ENCODE measurements at places on chromosomes 7 and 10.
A peak's percentile ranks its signal among the peaks of the same experiment; 100 is the strongest.

- no peak for DNase-seq
Measured at GRCh38 chr7:41648501-41648900, 54.4 kb downstream of the INHBA start.

DNA sequence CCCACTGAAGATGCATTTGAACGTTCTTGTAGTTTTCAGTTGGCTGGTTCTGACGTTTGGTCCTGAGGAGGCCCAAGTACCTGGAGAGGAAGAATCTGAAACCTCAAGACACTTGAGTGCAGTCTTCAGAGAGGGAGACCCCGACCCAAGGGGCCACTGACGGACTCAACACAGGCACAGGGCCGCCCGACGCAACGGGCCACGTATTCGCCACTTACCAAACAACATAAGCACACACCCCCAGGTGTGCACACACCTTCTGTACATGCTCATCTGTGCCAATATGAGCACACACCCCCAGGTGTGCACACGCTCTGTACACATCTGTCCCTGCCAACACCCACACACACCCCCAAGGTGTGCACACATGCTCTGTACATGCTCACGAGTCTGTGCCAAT is 68.5 kb downstream of the DIP2C start:
- no peak for DNase-seq

GRCh38 chr10:16521311-16522016 is at the start of gene C1QL3:
C1QL3 (minus strand) TSS chr10:16521879; CDS start chr10:16521065, 814 bp downstream.
- DNase-seq: peak; percentile 40

DNA sequence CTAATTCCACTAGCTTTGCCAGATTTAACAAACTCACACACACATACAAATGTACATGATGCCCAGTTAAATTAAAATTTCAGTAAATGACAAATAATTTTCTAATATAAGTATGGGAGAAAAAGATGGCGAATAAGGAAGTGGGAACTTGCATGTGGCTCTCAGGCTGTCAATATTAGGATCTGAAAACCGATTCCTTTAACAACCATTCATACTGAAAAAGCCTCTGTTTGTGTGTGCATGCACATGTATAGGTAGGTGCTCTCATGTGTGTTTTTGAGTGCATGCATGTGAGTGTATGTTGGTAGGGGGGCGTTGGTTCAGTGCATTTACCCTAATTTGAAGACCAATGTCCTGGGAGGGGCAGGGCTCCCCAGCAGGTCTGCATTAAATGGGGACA is 125.3 kb downstream of the HTR7 start:
- no peak for DNase-seq

DNA sequence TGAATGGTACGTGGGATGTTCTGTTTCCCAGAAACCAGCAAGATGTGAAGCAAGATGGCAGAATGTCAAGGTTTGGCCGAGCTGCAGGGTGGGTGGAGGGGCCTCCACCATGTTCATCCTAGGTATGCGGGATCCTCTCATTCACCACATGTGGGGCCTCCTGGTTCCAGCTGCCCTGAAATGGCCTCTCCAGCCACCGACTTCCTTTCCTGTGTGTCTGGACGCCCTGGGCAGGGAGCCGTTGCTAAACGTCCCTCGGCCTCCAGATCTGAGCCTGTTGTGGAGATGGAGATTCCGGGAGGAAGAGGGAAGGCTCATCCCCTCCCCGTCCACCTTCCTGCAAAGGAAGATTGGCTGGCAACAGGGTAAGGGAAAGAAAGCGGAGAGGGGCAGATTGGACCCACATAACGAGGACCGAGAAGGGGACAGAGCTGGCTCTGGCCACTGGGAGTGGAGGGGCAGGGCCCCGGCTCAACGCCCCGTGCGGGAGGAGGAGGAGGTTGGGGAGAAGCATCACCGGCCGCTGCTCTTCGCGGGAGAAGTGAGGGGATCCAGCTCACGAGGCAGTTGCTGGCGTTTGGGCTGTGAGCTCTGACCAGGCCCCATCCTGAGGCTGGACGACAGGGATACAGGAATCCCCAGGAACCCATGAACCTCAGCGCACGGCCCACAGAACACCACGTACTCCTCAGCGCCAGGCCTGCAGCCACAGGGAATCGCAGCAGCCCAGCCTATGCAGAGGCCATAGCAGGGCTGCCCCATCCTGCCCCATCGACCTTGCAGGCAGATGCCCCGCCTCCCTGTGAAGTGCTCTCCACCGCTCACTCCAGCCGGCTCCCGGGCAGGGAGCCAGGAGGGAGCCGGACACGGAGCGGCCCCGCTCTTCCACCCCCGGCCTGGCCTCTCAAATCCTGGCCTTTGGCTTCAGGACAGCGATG is 98.3 kb downstream of the FOXL3 start:
- no peak for DNase-seq

GRCh38 chr10:58672845-58673244 is 160.2 kb downstream of the BICC1 start:
- peak; percentile 75 for DNase-seq

GRCh38 chr7:73690646-73691045 is 7.2 kb downstream of the BUD23 start:
- no peak for DNase-seq

DNA sequence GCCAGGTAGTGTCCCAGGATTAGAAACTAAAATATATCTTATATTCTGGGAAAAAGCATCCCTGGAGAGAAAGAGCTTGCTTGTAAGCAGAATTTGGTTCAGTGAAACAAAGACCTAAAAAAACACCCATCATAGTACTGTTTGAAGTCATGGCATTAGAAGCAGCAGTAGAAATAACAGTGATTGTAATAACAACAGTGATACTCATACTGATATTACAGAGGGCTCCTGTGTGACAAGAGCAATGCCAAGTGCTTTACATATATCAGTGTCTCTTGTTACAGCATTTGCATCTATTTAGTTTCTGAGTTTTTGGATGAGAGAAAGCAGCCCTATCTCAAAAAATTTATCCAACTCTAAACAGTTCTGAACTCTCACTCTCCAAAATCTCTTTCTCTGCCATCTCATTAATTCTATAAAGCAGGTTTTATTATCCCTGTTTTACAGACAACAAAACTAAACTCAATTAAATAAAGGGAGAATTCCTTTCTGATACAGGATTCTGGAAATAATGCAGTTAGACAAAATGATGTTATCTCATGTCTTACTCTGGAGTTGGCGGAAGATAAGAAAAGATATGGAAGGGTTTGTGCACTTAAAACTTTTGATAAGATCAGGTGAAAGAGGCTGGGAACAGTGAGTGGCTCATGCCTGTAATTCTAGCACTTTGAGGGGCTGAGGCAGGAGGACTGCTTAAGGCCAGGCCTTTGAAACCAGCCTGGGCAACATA is 146.5 kb upstream of the AOAH start:
- no peak for DNase-seq

DNA sequence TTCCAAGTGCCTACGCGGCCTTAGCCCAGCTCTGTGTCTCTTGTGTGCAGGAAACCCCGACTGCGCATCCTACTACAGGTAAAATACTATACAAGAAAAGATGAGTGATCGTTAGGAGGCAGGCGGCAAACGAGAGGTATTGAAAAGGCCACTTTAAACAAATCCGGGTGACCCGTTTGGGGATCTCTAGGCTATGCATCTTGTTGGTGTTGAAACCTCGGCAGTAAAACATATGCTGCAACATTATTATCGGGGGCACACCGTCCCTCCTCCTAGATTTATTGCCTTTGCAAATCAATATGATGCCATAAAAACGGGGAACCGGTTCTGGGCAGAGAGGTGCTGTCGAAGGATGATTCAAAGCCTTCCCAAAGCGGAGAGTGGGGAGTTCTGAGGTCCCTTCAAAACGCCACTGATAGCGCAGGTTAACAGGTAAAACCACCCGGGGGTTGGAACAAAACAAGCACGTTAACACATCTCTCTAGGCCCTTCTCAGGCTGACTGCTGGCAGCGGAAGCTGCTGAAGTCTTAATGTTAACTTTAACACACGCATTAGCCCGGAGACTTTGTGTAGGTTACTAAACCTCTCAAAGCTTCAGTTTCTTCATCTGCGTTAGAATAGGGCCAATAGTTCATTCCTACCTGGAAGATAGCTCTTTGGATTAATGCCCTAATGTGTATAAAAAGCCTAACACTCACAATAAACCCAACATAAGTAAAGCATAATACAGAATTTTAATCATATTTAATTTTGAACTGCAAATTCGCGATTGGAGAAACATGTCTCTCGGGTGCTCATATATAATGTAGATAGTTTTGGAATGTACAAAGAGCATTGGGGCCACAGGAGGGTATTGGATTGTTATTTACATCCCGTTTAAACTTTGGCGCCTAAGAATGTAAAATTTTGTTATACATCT is 2.6 kb upstream of the TBX20 start:
- DNase-seq: no peak

GRCh38 chr10:8071666-8072065 is 17.2 kb downstream of the GATA3 start:
- no peak for DNase-seq

DNA sequence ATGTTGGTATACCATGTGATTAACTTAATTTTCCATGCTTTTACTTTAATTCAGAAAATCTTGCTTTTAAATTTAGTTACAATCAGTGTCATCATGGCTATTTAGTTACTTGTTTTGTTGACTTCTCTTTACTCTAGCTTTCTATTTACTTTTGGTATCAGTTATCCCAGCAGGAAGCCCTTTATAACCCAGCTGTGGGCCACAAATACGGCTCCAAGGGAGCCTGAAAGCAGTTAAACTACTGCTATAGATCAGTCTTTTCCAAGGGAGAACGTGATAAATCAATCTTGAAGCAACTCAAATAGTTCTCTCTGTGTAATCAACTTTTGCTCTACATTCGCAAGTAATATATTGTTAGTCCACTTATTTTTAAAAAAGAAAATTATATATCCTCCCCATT is 287.4 kb downstream of the CACNA2D1 start:
- peak; percentile 12 for DNase-seq

DNA sequence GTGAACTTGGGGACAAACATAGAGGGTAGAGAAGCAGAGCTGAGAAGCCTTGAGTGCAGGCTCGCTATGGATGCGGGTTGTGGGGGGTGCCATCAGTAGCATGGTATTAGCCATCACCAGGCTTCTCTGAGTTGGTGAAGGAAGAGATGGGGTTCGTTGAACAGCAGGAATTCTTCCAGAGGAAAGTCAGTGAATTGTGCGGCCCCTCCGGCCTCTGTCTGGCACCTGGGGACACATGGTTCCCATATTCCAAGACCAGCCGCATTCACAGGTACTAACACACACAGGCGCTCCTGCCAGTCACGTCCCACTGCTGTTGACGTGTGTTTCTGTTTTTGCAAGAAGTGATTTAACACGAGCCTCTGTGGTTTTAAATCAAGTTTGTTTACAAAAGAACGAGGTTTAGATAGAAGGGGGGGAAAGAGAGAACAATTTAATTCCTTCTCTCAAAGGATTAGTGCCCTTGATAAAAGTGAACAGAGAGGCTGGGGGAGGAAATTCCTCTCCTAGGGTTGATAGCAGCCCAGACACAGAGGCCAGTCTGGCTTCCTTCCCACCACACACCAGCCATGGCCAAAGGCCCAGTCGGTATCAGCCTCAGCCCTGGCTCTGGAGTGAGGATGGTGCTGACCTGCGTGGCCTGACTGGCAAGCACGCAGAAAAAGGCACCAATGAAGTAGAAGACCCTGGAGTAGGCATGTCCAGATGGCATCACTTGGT is 252.6 kb upstream of the IGFBP3 start:
- DNase-seq: no peak

- DNase-seq: no peak
Measured at GRCh38 chr10:105585171-105585570, 944.1 kb downstream of the SORCS3 start.

GRCh38 chr7:76359978-76360638 is 1.3 kb upstream of the YWHAG start:
- DNase-seq: peak; percentile 74

GRCh38 chr7:25968205-25968993 is 183.6 kb upstream of the NFE2L3 start:
- no peak for DNase-seq

GRCh38 chr7:155986497-155987160 is 174.4 kb upstream of the SHH start:
- DNase-seq: no peak

DNA sequence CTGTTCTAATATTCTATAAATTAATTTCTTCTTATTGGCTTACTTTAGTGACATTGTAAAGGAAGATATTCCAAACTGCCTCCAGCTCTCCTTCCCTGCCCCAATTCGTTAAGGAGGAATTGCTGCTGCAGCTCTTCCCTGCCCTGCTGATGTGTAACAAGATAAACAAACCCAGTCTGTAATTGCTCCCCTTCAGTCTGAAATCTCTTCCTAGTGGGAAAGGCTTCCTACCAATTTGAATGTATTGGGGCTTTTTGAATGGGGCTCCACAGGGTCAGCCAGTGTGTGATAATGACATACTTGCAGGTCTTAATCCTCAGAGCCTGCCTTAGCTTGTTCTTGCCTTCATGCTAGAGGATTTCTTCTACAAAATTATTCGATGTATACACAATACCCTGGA is 849.9 kb upstream of the GHITM start:
- DNase-seq: no peak

DNA sequence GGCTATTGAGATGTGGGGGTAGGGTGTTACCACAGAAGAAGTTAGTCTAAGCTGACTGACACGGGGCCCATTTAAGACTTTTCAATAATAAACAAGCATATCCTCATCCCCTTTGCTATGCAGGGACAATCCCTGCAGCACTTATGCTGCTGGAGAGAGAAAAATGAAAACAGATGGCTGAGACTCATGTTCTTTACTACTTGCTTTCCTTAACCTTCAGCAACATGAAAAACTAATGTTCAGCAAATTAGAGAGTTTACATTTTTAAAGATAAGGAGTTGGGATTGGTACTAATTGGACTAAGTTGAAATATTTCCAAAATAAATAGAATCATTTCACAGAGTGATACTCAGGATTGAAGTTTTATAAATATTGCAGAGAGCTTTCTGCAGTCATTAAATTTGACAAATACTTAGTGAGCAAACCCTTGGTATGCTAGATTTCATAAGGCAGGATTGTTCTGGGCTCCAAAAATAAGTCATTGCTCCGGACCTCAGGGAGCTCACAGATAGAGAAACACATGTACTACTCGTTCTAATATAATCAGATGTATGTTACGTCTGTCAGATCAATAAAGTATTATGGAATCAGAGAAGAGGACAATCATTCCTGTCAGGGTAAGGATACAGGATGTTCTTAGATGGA is 147.1 kb upstream of the LRRN3 start:
- DNase-seq: peak; percentile 19

- DNase-seq: no peak
Measured at GRCh38 chr7:138667535-138668228, 33.5 kb downstream of the SVOPL start.

GRCh38 chr10:45450866-45451265 is 76.8 kb downstream of the ALOX5 start:
- DNase-seq: no peak

DNA sequence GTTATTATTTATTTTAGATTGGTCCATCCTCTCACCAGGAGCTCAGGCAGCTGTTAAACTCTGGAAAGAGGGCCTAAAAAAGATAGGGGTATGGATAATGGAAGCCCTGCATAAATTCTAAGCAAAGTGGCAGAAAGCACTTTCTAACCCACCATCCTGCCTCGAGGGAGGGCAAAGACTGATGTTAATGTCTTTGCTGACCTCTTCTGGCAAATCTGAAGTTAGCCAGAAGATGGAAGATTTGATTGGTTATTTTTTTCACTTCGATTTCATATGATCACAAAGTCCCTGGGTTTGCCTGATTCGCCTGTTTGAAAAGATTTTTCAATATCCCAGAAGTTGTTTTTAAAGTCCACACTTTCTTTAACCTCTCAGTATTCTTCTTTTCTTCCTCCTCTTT is 24.8 kb downstream of the OR9A2 start:
- DNase-seq: peak; percentile 61

- DNase-seq: no peak
Measured at GRCh38 chr10:4059471-4060138, 274.6 kb upstream of the KLF6 start.

GRCh38 chr7:41629711-41630111 is 73.2 kb downstream of the INHBA start:
- DNase-seq: no peak

- DNase-seq: peak; percentile 95
Measured at GRCh38 chr7:87926581-87927461, 7.2 kb upstream of the ADAM22 start.

Data from choroid plexus epithelial cell (primary cell).